ENCODE measurements at places on chromosomes 2 and 18.

DNA sequence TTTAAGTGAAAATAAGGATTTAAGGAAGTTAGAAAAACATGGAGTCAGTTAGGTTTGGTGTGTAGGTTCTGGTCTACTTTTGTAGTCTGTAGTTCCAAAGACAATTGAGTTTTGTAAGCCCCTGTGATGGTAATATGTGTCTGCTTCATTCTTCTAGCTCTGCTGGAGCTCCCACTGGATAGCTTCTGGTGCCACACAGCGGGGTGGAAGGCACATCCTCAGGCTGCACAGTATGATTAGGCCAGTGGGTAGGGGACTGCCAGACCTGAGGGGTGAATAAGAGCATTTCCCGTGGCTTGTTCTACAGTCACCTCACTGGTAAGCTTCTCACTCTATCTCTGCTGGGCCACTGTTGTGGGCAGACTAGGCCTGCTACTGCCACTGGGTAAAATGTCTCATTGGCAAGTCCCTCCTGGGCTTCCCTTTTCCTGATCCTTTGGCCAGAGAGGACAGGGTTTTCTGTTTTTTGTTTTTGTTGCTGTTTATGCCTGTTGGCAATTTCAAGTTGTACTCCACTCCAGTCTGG lies 44.5 kb downstream of the TMEM131 start:
- no peak for DNase-seq

- DNase-seq: no peak
These were observed 23.6 kb upstream of the NEB start for GRCh38 chr2:151757861-151758260.

DNA sequence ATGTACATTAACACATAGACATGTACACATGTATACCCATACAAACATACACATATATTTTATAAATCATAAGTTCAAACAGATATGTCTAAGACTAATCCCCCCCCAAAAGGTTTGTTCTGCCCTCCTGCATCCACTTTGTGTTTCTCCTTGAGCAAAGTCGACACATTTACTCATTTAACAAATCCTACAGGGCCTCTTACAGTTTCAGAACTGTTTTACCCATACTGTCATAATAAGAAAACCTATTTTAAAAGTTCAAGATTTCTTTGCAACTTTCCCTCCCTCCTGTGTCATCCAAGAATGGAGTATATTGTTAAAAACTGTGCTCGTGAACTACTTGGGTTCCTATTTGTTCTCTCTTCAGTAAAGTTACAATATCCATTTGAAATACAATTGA lies 166.7 kb downstream of the L3MBTL4 start:
- DNase-seq: no peak

DNA sequence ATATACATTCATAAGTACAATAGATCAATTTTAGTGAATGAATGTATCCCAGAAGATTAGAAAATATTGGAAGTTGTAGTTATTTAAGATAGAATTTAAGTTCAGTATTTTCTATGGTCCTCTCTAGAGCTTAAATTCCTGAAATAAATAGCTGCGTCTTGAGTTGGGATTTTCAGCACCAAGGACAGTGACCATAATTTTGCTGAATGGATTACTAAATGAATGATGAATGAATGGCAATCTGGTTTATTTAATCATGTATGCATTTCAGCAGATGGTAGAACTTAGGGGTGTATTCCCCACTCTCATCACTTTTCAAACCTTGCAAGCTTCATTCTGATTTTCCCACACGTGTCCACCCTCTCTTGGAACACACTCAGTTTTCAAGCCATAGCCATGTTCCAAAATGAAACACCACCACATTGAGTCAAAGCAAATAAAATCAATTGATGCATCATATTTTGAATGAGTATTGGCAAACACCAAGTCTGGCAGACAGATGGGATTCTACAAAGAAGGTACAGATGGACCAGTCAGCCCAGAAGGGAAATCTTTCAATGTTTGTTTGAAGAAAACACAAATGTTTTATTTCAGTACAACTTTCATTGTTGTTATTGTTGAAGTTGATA lies 362.2 kb upstream of the NXPH2 start:
- no peak for DNase-seq

DNA sequence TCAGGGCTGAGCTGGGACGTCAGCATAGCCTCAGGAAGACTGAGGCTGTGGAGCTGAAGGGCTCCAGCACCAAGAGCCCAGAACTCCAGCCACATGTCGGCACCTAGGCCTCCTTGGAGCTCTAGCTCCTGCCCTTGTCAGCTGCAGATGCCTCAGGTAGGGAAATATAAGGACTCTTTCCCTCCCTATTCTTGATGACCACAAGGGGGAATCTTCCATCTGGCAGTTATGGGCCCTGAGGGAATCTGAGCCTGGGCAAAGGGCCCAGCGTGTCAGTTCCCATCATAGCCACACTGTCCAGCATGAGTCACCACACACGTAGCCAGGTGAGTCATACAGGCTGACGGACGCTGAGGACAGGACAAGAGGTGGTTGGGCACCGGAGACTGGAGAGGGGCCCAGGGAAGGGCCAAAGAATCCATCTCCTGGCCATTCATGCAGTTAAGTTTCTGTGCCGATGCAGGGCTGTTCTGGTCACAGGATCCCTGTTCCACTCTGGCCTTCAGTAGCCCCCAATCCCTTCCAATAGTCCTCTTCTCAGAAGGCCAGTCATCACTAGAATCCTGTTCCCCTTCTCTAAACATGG lies 1.8 kb downstream of the MPV17 start:
- no peak for DNase-seq

DNA sequence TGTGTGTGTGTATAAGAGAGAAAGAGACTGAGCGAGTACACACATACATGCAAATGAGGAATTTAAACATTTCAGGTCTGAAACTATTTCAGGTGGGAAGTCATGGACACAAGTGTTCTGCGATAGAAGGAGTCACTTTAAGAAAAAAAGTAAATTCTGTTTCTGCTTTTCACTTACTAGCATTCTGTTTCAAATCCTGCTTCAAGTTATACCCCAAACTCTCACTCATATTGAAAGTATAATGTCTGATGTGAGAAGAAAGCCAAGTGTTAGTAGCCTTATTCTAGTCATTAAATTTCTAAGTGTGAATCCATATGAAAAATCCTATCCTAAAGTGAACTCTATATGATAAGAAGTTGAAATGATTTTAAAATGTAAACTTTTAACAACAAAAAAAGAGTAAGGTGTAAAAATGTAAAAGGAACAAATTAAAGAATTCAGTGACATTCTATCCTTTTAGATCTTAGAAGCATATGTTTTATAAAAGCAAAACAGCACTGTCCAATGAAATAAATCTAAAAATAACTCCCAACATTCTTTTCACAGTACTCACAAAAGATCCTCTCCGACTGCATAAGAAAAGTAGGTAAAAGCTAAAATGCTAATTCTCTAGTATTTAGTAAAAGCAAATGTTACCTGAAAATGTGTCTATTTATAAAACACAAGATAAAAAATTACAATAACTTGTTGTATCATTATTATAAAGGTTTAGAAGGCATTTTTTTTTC lies 570.6 kb downstream of the ZEB2 start:
- DNase-seq: no peak

DNA sequence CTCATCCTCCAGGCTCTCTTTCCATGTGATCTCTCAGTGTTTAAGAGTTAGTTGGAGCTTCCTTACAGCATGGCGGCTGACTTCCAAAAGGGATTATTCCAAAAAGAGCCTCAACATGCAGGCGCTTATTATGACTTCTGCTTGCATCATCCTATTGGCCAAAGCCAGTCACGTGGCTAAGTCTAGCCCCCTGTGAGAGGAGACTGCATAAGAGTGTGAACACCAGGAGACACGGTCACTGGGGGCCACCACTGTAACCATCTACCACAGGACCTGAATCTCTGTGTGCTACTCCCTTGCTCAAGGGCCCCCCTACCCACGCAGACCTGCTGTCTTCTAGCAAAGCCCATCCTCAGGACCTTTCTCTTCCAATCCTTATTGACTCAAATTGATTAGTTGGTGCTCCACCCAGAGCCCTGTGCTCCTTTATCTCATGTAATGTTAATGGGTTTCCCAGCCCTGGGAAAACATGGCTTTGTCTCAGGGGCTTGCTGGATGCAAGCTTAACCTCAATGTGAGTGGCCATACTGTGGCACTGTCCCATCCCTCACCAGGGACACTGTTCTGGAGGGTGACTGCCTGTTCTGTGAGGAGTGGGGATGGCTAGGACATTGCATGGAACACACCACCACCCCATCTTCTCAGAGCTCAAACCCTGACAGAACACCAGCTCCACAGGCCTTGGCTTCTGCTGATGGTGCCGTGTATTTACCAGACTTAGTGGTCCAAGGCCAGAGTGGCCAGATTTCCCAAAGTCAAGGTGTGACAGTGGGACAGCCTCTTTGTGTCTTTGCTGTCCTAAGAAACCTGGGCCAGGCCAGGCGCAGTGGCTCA lies 4.2 kb downstream of the IL1RN start:
- DNase-seq: no peak

DNA sequence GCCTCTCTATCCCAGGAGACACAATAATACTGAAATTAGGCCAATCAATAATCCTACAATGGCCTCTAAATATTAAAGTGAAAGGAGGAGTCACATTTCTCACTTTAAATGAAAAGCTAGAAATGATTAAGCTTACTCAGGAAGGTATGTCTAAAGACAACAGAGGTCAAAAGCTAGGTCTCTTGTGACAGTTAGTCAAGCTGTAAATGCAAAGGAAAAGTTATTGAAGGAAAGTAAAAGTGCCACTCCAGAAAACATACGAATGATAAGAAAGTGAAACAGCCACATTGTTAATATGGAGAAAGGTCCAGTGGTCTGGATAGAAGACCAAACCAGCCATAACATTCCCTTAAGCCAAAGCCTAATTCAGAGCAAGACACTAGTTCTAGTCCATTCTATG lies 9.5 kb downstream of the SESTD1 start:
- DNase-seq: no peak

DNA sequence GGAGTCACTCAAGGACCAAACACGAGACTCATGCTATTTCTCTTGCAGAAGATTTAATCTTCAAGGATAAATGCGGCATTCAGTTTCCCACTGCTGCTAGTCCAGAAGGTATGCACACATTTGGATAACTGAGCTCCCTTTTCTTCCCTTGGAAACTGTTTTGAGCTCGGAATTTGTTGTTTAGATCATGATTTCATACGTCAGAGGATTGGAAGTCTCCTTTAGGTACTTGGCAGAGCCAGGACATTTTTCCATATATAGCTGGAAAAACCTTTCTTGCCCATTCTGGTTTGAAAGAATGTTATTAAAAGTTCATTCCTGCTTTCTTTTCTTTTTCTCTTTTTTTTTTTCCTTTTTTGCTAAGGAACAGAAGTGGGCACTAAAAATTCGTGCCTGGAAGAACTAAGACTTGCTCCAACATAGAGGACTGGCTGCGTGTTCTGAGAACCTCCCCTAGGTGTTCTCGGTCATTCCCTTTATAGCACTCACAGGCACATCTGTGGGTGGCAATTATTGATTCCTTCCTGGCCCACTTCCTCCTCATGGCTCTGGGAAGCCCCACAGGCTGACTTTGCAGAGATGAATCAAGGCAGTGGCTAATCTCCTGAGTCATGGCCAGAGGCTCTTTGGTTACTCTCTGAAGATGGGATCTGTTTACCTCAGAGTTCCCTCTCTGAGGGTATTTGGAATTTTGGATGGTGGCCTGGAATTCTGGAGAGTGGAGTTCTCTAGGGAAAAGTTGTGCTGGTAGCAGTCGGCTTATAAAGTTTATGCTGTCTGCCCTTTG lies 104.8 kb downstream of the PLCL1 start:
- no peak for DNase-seq

- no peak for DNase-seq
These were observed 60.7 kb downstream of the CDC42EP3 start for GRCh38 chr2:37610638-37611289.

DNA sequence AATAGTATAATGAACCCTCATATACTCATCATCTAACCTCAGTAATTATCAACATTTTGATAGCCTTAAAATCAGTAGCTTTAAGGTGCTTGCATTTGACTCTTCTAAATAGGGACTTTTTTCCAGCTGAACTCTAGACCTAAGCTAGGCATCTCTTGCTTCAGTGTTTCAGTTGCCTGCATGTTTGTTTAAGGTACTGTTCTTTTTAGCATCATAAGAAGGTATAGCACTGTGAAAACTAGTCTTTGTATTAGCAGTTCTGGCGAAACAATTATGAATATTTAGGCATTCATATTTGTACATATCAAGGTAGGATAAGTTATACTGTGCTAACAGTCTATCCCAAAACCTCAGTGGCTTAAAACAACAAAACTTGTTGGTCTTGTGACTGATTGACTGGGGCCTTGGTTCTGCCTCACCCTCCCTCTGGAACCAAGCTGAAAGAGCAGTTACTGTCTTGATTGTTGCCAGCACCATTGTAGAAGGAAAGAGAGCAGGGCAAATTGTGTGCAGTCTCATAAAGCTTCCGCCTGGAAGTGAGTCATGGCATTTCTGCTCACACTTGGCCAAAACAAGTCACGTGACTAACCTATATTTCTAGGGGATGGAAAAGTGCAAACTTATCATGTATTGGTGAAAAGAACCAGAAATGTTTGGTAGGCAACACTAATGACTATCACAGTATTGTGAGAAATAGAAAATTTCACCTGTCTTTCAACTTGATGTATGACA lies 24.3 kb downstream of the GALNT1 start:
- no peak for DNase-seq

DNA sequence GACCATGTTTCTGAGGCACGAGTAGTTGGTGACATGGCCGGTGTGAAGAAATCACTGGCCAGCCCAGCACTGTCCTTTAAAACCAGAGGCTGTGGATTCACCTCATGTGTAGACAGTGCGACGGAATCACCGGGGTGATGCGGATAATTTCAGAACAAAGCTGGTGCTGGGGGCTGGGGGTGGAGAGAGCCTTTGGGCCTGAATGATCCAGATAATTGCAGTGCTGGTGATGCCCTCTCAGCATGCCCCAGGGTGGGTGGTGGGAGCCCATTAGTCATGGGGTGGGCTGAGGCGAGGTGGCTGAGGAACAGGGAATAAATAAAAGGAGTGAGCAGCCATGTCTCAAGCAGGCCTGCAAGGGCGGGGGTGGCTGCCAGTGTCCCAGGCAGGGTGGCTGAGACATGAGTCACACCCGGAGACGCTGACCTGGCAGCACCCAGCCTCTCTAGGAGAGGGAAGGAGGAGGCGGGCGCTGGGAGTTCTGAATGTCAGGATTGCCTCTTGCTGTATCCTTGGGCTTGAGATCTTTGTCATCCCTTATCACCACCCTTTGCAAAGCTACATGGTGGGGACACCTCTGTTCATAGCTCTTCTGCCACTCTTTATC lies 151.1 kb upstream of the MSH6 start:
- no peak for DNase-seq
